Activated B cell treated with CpG ODN at 0.5 μM for 24 hours (primary cell): ENCODE measurements at places on chromosomes 1 and 21.

- DNase-seq, result no peak
Measured at GRCh38 chr21:34612557-34612956, 2.4 kb downstream of the RCAN1 start.

DNA sequence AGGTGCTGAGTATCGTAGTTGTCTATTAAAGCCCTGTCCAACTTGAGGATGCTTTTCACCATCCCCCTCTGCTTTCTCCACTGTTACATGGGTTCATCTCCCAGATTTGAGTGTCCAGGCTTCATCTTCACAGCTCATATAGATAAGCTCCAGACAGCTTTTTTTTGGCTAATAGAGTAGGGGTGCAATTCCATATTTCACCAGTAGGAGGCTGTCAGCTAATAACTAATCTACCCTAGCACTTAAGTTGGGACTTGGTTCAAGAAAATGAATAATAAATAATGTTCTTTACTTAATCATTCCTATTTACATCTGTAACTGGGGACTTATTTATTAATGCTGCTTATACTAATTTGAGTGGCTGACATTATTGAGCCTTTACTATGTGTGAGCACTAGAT is 124.5 kb downstream of the IGSF21 start:
- DNase-seq, result no peak

GRCh38 chr1:222168621-222169020 is 379.3 kb downstream of the HHIPL2 start:
- no peak for DNase-seq

GRCh38 chr1:108845446-108845845 is 11.4 kb downstream of the AKNAD1 start:
- no peak for DNase-seq

DNA sequence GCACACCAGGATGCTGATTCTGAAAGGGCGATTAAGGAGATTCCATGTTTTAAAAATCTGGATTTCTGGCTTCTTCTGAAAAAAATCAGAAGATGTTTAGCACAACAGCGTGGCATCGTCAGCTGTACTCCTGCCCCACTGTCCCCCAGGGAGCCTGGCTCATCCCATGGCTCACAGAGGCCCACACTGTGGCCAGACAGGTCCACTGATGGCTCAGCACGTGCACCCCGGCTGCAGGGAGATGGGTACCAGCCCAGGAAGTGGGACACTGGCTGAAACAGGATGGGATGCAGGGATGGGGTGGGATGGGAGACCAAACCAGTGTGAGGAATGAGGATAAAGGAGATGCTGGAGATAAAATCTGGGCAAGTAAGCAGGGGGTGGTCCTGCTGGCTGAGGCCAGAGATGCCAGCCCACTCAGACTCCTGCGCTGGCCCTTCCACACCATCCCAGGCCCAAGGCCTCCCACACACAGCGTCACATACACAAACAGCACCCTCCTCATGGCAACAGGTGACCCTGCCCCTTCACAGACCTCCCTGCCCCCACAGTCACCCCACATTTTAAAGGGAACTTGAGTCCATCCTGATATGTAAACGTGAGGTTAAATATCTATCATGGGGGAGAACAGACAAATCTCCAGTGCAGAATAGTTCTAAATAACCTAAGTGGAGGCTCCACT is 23.9 kb upstream of the SAMD11 start:
- DNase-seq, result no peak

DNA sequence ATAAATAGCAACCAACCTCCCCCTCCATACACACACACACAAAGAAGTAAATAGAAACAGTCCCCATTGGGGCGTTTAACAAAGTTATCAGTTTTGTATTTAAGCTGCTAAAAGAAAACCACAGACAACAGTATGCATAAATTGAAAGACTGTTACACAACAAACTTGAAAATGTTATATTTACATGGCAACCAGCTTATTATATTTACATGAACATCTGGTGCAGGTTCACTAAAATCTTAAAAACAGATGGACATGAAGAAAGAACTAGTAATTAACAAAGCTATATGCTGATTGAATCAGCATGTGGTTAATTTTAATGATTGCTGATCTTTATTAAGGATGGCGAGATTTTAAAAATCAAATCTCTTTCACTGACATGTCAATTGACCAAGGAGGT is 384.7 kb downstream of the LRRIQ3 start:
- no peak for DNase-seq

DNA sequence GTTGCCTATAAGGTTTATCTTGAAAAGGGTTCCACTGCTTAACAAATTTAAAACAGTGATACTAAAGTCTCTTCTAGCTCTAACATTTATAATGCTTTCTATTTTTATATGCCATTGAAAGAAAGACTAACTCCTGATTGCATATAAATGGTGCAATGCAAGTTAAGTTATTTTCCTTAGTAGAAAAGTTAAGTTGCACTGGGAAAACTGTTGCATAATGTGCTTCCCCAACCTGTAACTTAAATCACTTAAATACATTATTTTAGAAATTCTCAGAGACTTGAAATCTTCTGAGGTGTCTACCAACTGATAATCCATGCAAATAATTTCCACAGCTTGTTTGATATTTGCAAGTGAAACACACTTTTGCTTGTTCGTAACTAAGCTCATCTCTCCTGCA is 175.0 kb upstream of the HMCN1 start:
- DNase-seq, result no peak

DNA sequence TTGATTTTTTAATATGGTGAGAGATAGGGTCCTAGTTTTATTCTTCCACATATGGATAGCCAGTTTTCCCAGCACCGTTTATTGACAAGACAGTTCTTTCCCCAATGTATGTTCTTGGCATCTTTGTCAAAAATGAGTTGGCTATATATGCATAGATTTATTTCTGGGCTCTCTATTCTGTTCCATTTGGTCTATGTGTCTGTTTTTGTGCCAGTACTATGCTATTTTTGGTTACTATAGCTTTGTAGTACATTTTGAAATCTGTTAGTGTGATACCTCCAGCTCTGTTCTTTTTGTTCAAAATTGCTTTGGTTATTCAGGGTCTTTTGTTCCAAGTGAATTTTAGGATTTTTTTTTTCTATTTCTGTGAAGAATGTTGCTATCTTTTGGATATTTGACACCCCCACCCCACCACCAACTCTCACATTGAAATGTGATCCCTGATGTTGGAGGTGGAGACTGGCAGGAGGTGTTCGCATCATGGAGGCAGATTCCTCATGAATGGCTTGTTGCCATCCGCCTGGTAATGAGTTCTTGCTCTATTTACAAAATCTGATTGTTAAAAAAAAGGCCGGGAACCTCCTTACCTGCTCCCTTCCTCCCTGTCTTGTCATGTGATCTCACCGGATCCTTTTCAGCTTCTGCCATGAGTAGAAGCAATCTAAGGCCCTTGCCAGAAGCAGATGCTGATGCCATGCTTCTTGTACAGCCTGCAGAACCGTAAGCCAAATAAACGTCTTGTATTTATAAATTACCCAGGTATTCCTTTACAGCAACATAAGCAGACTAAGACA is 54.8 kb upstream of the KRTAP19-8 start:
- no peak for DNase-seq

DNA sequence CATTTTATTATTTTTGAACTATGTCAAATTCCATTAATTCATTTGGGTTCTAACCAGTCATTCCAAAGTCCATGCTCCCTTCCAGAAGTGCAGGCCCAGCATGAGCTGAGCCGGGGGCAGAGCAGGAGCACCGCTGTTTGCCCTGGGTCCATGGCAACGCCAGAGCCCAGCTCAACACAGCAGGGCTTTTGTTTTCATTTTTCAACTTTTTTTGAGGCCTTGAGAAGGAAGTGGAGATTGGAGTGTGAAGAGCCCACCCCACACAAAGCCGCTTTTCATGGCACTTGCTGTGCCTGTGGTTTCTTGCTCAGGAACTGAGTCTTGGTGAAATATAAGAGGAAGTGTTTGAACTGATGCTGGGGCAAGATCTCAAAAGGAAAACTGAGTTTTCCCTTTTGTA is 13.2 kb upstream of the PRMT2 start:
- no peak for DNase-seq

GRCh38 chr1:93414749-93415148 is 33.2 kb upstream of the FNBP1L start:
- no peak for DNase-seq

- DNase-seq, result no peak
Measured at GRCh38 chr1:161139766-161140165, 7.3 kb upstream of the DEDD start.

GRCh38 chr1:205920159-205920558 is 23.1 kb downstream of the SLC26A9 start:
- no peak for DNase-seq

DNA sequence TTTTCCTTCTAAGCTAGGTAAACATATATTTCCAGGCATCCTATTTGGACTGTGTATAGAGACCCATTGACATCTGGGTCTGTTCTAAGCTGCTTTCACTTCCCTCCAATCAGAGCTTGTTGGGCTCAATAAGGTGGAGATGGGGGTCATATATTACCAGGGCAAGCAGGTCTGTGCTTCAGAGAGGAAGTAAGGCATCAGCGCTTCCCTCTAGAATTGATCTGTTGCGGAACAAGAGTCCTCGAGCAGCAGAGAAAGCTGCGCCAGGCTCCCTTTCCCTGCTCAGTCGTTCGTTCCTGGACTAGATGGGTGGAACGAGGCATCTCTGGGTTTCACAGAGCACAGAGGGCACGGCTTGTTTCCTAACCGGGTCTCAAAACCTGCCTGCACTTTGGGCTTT is 63.5 kb downstream of the DISC1 start:
- DNase-seq, result no peak

- no peak for DNase-seq
Measured at GRCh38 chr1:244137276-244137675, 86.2 kb downstream of the ZBTB18 start.

- DNase-seq, result no peak
Measured at GRCh38 chr1:225607355-225607754, 45.6 kb downstream of the ENAH start.

DNA sequence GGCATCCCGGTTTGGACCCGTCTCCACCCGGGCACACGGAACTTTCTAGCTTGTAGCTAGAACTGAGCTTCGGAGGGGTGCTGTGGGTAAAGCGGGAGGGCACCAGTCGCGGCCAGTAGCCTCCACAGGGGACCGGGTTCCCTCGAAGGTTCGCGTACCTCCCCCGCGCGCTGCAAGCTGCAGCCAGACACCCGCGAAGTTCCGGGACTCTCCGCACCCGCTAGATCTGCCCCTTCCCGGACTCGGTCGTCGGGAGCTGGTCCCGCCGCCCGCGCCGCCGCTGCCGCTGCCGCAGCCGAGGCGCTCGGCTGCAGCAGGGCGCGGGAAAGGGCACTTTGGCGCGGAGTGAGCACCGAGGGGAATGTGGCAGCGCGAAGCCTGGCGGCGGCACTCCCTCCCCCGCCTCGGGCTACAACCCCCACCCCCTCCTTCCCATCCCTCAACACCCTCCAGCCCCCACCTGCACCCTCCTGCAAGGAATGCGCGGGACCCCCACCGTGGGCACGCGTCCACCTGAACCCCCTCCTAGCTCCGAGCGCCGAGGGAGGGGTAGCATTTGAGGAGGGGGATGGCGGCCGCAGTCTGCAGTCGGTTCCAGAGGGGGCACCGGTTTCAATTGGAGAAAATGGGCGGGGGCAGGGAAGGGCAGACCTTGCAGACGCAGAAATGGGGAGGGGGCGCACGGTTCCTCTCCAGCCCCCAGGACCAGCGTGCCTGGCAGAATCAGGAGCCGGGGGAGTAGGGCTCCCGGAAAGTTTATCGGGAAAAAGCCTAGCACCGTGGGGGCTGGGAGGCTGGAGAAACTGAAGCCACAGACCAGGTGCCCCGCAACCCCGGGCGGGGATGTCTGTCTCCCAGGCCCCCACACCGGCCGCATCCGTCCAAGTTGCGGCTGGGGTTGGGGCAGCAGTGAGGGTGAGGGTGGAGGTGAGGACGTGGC is 968 bp downstream of the CSMD2 start:
- no peak for DNase-seq

- DNase-seq, result peak; percentile 46
Measured at GRCh38 chr1:15323351-15323988, 76.4 kb downstream of the FHAD1 start.

GRCh38 chr21:33668180-33668579 is 25.9 kb downstream of the ITSN1 start:
- DNase-seq, result no peak

GRCh38 chr1:3324704-3325535 is 129.5 kb upstream of the ARHGEF16 start:
- no peak for DNase-seq

DNA sequence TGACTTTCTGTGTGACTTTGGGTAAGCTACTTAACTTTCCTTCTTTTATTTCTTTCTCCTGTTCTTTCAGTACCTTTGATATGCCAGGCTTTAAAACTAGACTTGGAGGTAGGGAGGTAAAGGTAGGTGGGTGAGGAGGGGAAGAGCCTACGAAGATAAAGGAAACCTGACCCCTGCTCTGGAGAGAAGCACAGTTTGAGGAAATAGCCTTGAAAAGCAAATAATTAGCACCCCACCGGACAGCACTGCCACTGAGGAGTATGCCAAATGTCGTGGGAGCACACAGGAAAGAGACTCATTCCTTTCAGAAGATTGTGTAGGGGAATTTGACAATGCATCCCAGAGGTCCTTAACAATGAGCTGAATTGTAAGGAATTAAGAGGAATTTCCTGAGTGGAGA is 65.2 kb upstream of the SPAG17 start:
- no peak for DNase-seq

GRCh38 chr21:25314247-25314646 is 293.0 kb downstream of the MRPL39 start:
- DNase-seq, result no peak

GRCh38 chr1:114352797-114353196 is 158.2 kb downstream of the TRIM33 start:
- no peak for DNase-seq

GRCh38 chr1:12173631-12174121 is 6.9 kb downstream of the TNFRSF1B start:
- DNase-seq, result peak; percentile 63

DNA sequence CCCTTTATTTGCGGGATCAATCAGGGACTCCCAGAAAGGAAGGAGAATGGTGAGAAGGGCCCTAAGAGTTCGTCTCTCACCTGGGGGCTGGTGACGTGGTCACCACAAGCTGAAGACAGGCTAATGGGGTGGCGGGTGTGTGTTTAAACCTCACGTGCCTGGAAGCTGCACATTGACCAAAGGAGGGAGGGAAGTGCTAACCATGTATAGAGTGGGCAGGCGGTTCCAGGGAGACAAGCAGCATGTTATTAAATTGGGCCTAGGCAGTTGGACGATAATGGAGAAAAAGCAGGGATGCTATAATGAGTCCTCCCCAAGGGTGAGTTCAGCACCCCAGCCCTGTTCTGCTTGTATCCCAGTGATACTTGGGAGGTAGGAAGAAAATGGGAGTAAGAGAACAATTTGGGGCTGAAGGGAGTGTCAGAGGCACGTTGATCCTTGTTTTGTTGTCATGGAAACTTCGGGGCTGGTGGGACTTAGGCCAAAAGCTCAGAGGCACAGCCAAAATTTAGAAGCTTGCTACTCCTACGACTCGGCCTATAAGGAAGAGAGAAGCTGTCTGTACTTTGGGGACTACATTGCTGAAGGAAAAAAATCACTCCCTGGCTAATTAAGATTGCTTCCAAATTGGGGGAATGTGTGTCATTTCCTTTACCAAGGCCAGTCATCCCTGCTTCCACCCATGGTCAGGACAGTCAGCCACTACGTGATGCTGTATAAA is 33.2 kb upstream of the EPHA8 start:
- DNase-seq, result no peak

- peak; percentile 45 for DNase-seq
Measured at GRCh38 chr1:41003640-41004220, 17.8 kb downstream of the SLFNL1 start.
